Mammary epithelial cell (primary cell): ENCODE measurements at places on chromosomes 5 and 9.

DNA sequence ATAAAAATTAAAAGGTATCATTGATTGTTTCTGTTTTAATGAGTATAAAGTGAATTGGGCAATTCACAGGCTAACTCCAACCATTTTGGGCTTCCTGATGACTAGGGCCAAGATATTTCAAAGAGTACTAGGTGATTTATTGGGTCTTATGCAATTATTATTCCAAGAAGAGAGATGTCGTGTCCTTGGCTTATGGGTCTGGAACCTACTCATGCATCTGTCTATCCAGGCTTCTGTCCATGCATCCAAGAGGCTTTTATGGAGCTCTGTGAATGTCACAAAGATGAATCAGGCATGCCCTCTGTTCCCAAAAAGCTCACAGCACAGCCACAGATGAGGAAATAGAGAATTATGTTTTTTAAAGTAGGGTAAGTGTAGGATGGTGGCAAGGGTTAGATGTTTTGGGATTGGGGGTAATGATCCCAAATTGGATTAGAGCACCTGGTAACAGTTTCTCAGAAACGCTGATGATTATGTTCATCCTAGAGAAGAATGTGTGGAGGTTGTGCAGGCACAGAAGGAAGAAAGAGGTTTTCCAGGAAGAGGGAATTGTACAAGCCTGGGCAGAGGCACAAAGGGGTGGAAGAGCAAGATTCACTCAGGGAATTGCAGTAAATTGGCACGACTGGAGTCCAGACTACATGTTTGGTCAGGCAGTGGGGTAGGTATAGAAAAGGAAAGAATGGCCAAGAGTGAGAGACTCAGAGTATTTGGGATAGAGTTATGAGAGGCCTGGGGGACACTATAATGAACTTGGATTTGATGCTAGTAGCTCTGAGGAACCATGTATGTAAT, 83.0 kb upstream of the TNC start:
- no peak for DNase-seq

GRCh38 chr9:78682216-78682615, 385.3 kb downstream of the PSAT1 start:
- DNase-seq, result no peak

- DNase-seq, result peak; percentile 69
These were observed 207.8 kb downstream of the SEMA5A start for GRCh38 chr5:9337928-9338595.

DNA sequence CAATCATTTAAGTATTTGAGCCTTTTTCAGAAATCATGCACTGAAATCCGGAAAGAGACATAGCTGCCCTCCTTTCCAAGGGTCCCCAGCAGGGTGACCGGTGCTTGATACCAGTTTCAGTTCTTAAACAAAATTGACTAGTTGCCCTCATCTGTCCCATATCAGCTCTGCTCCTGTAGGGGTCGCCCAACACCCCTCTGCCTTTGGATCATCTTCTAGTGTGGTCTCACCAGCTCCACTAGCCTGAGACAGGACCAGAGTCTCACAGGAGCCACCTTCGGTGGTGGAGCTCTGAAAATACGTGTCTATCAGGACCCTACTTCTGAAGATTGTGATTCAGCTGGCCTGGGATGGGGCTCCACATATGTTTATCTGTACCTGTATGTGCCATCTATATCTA, 428.2 kb downstream of the ENC1 start:
- DNase-seq, result no peak

DNA sequence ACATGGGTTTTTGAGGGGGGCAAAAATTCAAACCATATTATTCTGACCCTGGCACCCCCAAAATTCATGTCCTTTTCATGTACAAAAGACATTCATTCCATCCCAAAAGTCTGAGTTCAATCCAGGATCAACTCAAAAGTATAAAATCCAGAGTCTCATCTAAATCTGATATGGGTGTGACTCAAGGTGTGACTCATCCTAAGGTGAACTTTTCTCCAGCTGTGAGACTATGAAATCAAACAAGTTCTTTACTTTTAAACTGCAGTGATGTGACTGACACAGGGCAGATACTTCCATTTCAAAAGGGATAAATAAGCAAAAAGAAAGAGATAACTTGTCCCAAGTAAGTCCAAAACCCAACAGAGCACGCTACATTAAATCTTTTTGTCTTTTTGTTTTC, 20.6 kb upstream of the CYLC2 start:
- peak; percentile 23 for DNase-seq

- no peak for DNase-seq
These were observed 471.8 kb downstream of the KIF4B start for GRCh38 chr5:155485386-155485785.

- DNase-seq, result no peak
These were observed 4.1 kb upstream of the PRDM12 start for GRCh38 chr9:130660326-130660682.

DNA sequence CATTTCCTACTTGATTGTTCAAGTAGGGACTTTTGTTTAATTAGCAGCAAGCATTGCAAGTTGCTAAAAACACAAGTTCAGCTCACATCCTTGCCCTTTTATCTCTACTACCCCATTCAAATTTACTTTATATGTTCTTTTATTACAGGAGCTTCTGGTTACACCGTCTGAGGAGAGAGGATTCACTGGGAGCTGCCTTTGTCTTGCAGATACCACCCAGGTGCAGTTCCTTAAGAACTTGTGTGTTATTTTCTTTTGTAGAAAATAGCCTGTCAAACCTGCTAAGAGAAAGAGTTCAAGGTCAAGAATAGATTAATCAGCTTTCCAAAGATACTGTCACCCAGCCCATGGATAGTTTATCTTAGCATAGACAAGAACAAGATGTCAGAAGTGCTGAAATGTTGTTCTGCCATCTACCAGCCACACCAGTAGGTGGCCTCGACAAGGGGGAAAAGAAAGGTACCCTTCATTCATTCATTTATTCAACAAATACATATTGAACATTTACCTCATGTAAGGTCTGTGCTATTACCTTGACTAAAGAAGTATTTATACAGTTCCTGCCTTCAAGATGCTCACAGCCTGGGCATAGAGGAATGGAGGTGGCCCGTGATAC, 750.3 kb downstream of the MAT2B start:
- no peak for DNase-seq

GRCh38 chr9:79242489-79242888, 329.3 kb upstream of the TLE4 start:
- DNase-seq, result no peak

- DNase-seq, result no peak
These were observed 65.1 kb upstream of the DNAH5 start for GRCh38 chr5:14009575-14009974.

GRCh38 chr5:116371935-116372334, 202.7 kb downstream of the SEMA6A start:
- DNase-seq, result no peak

- DNase-seq, result peak; percentile 33
These were observed 167.7 kb downstream of the CCDC192 start for GRCh38 chr5:127870914-127871313.

DNA sequence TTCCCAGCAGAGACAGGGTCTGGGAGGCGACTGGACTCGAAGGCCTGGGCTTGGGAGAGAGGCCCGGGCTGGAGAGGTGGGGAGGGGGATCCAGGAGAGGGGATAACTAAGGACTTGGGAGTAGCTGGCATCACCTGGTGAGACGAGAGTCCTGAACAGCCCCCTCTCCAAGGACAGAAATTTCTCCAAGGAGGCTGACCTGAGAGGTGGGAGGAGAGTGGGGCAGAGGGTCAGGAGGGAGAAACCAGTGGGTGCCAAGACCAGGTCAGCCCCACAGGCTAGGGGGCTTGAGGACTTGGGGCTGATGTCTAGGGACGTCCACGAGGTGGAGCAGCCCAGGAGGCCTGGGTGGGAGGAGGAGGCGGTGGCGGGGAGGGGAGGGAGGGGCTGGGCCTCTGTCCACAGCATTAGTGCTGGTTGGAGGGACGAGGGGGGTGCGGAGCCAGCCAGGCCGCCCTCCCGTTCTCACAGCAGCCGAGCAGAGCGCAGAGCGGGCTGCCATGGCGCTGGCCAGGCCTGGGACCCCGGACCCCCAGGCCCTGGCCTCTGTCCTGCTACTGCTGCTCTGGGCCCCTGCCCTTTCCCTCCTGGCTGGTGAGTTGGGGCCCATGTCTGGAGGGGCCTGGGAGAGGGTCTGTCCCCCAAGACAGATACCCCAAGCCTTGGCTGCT, at the start of gene CRB2:
Gene CRB2, plus strand, starts transcription at position 437 of the 671 bp plus-strand sequence. Its CDS starts 64 bp downstream, at position 501.
- no peak for DNase-seq

DNA sequence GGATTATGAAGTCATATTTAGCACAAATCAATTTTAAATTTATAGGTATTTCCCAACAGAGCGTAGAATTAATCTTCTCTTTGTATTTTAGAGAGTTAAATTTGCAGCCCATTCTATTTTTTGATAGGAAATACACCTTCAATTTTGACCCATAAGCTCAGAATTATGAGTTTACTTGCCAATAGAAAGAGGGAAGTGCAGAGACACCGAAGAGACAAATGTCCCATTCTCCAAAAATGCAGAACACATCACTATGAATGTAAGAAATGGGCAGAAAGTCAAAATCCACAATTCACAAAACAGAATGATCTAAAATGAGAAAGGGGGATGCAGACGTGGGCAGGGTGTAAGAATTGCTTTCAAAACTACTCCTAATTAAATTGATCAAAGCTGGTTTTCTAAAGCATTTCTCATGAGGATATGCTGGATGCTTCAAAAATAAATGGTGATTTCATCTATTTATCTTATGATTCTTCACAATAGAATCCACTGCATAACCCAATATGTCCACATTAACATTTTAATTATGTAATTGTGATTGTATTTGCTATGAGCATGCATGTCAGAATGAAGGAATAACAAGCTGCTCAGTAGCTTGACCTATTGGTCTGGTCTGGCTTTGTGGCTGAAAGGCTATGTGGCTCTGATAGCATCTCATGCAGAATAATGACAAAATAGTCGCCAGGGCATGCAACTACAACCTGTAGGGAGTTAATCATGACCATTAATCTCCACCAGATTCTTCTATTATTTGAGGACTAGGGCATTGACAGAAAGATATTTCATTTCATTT, 550.1 kb upstream of the CDH18 start:
- peak; percentile 2 for DNase-seq
